Fibroblast of skin of left quadriceps (primary cell): ENCODE measurements at places on chromosomes 1 and 21.

- DNase-seq: no peak
Measured at GRCh38 chr1:81848880-81849682, 48.3 kb downstream of the ADGRL2 start.

DNA sequence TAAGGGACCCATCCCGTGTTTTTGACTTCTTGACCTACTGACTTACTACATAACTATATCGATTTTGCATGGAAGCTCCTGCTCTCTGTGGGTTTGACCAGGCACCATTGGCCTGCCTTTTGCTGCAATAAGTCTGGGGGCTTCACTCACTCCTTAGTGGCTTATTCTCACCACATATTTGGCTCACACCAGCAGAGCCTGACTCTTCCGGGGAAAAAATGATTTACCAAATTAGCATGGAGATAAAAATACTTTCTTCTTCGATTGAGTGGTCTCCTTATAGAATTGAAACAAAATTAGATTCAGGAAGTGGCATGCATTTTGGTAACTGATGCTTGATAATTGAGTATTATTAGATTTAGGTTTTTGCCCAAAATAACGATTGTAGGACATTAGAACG lies 129.7 kb downstream of the RUNX1 start:
- no peak for DNase-seq

- DNase-seq: no peak
Measured at GRCh38 chr1:79004916-79005315, 1.6 kb downstream of the ADGRL4 start.

DNA sequence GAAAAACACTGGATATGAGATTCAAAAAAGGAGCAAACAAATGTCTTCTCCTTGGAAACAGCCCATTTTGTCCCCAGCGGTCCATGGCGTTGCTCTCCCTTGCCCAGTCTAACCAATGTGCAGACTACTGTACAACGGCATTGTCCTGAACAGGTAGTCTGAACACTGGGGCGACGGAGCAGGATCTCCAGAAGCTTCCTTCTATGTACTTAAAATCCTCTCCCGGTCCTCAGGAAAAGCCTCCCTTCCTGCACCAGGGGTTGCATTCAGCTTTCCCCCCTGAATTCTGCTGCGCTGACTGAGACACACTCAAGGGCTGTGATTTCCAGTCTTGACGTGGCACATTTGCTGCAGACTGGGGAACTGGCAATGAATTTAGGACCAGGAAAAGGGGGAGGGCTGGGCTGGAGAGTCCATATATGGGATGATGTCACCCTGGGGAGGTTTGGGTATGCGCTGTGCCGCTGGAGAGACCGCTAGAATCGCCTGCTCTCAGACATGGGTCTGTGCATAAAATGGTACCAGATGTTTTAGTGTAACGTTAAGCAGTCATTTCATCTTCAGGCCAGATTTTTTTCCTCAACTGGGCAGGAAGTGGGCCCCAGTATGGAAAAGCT lies 275.9 kb upstream of the C1orf105 start:
- peak; percentile 100 for DNase-seq

DNA sequence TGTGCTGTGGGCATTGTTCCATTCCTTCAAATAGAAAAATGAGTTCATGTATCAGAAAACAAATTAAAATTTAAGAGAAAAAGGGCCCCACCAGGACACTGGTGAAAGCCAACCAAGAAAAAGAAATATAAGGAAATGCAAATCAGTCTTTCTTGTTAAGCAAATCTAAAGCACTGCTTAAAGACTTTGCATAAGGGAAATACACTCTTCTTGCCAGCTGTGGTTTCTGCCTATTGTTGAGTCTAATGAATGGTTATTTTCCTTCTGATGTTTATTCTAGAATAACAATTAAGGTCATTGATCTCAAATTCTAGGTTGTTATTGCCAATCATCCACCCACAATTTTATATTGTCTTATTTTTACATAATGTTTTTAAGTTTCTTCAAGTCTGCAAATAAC lies 158.6 kb upstream of the SNX7 start:
- no peak for DNase-seq

- no peak for DNase-seq
Measured at GRCh38 chr21:40967771-40968170, 120.8 kb upstream of the DSCAM start.

- no peak for DNase-seq
Measured at GRCh38 chr21:33811167-33812010, 104.2 kb downstream of the ATP5PO start.

DNA sequence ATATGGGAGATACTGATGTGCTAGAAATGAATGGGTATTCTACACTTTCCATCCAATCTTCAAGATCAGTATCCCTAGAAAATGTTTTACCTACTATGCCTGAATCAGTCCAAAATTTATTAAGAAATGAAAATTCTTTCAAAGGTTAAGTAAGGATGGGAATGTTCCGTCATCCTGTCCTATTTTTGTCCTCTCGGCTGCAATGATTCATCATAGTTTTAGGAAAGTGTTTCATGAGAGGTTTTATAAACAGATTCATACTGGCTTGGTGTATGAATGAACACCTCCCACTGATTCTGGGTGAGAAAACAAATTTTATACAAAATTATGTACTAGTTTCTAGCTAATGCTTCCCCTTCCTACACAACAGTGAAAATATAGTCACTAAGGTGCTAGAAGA lies 504.6 kb upstream of the NR5A2 start:
- DNase-seq: no peak

GRCh38 chr1:236489710-236490377 lies 33.9 kb upstream of the LGALS8 start:
- DNase-seq: peak; percentile 25

DNA sequence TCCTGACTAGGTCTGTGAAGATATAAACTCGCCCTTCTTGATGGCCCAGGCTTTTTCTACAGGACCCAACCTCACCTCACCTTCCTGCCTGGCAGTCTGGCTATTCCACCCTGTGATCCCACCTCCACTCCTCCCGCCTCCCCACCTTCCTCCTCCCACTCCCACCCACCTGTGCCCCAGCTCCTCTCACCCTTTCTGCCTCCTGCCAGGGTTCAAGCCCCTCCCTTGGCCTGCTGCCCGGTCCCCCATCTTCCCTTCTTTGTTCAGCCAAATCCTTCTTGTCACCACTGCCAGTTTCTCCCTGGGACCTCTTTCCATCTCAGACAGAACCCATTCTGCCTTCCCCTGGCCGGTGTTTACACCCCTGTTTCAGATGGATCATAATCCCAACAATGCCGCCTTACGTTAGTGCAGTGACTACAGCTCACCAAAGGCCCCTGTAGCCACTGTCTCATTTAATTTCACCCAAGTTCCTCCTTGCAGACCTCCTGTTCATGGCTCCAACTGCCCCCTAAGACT lies 127.5 kb upstream of the EDN2 start:
- no peak for DNase-seq

- DNase-seq: no peak
Measured at GRCh38 chr1:218164111-218164929, 120.8 kb upstream of the RRP15 start.

GRCh38 chr1:231065510-231066241 lies 25.6 kb upstream of the FAM89A start:
- no peak for DNase-seq

DNA sequence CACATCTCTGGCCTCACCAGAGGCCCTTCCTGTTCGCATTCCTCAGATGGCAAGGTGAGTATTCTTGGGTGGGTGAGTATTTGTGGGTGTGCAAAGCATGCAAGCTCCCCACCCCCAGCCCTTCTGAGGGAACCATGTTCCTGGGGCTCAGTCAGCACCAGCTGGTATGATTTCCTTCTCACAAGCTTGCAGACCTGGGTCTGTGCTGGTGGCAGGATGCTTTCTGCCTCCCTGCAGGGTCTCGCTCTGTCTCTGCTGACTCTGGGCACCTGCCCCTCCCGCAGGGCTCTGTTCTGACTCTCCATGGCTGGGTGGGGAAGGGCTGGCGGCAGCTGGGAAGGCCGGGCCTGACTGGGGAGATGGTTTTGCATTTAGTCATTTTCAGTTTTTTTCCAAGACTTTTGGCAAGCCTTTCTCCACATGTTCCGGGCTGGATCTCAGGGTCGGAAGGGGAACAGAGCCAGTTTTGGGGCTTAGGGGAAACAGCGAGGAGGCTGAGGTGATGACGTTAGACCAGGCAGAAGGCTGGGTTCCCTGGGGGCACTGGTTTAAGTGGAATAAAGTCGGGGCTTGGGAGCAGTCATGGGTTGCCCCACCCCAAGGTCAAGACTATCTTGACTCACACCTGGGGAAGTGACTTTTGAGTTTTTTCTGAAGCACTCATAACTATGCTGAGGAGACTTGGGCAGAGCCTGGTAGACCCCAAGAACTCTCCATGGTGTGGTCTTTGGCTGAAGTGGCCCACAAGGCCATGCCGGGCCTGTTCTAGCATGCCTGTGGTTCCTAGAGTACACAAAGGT lies 6.2 kb downstream of the RASSF5 start:
- DNase-seq: peak; percentile 83

DNA sequence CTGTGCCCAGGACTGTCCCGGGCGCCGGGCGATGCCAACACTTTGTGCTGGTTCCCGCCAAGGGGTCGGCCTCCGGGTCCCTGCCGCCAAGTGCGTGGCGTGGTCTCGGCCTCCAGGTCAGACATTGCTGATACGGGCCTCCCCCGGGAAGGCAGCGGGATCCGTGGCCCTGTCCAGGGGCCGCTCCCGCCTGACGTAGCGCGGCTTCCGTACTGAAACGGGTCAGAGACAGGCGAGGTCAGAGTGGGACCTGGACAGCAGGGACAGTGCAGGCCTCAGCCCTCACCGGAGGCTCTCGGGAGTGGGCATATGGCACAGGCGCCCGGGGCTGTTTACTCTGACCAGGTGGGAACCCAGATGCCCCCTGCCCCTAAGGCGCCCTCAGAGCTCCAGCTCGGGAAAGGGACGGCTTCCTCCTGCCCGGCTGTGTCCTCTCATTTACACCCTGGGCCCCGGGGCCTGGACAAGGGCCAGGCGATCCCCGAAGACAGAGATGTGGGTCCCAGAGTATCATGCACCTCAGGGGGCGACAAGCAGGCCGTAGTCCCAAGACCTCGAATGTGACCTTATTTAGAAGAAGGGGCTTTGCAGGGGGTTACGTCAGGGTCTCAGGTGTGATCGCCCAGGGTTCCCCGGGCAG lies 8.8 kb upstream of the RNF223 start:
- DNase-seq: no peak
